ENCODE measurements at places on chromosomes 7 and 10.

DNA sequence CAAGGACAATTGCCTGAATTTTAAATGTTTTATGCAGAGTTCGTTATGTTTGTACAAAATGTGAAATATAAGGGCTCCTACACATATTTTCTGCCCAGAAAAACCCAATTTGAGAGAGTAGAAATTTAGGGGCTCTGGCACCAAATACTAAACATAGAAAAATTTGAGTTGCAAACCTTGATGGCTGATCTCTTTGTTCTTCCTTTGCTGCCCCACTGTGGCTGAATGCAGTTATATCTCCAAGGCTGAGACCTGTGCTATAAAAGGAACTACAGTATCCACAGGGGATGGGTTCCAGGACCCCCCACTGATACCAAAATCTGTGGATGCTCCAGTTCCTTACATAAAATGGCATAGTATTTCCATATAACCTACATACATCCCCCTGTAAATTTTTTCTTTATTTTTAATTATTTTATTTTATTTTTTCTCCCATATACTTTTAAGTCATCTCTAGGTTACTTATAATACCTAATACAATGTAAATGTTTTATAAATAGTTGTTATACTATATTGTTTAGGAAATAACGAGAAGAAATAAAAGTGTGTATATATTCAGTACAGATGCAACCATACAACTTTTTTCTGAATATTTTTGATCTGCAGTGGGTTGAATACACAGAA, 22.5 kb downstream of the CFAP43 start:
- DNase-seq: no peak

- no peak for DNase-seq
Observed at GRCh38 chr10:103479135-103479534, at the start of gene CALHM3. CALHM3 (minus strand) TSS chr10:103479240; CDS start chr10:103479032, 208 bp downstream.

DNA sequence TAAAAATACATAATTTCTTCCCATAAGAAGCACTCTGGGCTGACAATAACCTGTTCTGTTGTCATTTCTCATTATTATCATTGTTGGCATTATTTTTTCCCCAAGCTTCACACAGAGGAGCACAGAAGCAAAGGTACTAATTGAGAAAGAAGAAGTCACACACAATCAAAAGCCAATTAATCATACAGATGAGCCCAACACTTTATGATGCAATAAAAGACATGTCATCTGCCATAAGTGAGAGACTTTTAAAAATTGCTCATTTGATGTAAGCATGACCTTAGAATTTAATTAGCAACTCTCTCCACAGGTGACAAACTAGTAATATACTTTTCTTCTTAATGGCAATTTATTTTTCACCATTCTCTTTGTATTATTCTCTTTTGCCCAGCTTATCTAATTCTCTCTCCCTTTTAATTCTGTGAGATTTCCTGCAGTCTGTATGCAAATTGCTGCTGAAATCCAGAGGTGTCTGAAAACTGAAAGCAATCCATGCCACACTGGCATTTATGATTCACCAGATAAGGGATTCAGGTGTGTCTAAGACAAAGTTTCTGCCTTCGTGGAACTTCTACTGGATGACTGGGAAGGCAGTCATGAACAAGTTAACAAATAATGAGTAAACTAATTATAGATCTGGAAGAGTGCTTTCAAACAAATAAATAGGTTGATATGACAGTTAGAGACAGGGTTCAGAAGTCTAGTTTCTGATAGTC, 203.5 kb downstream of the CHCHD3 start:
- no peak for DNase-seq

- DNase-seq: no peak
Observed at GRCh38 chr10:121516093-121516865, 82.0 kb downstream of the FGFR2 start.

DNA sequence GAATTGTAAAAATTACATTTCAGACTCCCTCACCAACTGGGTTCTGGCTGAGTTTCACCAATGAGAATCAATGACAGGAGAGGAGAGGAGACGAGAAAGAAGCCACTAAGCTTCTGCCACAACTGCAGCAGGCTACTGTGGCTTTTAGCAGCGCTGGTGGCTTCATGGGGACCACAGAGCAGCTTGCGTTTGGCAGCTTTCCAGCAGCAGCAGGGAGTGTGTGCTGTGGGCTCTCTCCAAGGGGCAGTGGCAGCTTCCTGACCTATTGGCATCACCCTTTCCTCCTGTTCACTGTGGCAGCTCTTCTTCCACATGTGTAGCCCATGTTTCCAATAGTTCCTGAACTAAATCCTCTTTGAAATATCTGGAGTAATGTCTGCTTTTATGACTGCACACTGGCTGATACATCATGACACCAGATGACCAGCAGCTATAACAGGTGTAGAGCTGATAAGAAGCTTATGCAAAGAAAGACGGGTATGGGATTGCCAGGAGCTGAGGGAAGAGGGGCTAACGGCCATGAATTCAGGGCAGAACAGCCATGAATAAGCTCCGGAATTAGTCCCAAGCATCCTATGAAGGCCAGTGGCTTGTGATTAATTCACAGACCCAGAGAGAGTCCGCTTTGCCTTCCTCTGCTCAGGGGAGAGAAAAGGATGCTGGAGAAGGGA, 46.8 kb downstream of the KCNH2 start:
- DNase-seq: no peak

DNA sequence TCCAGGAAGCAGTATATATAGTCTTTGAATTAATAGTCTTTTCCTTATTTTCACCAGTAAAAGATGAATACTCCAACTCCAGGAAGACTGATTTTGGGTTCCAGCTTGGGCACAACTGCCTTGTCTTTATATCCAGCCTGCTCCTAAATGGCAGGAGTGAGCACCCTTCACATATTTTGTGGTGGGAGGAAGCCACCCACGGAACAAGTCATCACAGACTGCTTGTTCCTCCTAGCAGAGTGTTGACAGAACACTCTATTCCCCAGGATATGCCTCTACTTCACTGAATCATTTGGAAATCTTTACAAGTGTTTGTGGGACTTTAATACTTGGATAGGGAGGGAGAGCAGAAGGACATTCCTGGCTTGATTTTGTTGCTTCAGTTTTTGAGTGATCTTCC, 31.7 kb downstream of the ITPRID1 start:
- no peak for DNase-seq

DNA sequence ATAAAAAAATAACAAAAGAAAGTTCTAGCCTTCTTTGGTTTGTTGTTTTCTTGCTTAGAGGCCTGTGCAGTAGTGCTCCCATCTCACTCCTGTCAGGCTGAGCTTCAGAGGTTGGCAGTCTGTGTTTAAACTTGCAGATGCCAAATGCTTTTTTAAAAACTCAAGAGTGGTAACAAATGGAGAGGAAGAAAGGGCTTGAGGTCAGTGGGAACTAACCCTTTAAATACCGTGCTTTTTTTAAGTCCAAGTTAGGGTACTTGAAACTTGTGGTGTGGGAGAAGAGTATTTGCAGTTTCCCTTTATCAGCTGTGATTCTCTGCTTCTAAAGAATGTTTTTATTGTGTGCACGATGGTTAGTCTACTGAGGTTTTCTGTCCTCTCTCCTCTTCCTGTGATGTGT, 29.4 kb downstream of the ZRANB1 start:
- no peak for DNase-seq

- no peak for DNase-seq
Observed at GRCh38 chr7:38909870-38910269, 879 bp upstream of the VPS41 start.

- no peak for DNase-seq
Observed at GRCh38 chr10:36209480-36209879, 567.4 kb upstream of the FZD8 start.

DNA sequence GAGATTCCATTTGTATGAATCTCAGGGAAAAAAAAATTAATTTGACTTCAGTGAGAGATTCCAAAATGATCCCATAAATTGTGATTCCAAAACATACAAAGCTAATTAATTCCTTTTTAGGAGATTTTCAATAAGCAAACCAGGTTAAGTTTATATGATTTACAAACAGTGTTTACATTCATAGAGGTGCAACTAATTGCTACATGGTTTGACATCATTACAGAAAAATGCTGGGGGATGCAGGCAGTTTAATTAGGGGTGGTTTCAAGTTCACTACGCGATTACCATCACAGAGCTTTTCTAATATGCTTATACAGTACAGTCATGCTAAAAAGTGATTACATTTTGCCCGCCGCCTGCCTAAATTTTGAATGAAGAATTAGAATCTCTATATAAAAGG, 143.2 kb upstream of the MGMT start:
- no peak for DNase-seq

GRCh38 chr10:23439961-23440889, 1.4 kb downstream of the OTUD1 start:
- DNase-seq: peak; percentile 16

DNA sequence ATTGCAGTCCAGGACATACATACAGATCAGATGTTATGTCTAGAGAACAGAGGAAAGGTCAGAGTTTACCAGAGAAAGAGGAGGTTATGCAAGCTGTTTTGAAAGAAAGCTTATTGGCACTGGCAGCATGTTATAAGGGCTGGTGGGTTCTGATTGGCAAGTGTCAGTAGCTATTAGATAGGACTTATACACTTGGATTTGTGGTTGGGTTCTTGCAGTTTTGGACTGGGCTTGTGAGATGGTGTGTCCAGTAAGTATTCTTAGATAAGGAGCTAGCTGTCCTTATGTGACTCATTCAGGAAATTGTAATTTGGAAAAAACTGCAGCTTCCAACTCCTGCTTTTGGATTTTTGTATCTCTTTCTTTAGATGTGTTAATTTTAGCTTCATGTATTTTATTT, 130.7 kb upstream of the NAMPT start:
- DNase-seq: no peak
